ENCODE measurements at places on chromosomes 2 and 18. TPM values are rescaled to one million over a fixed set of nuclear protein-coding genes. Genes with fewer than 3 reads are reported as not detected.

DNA sequence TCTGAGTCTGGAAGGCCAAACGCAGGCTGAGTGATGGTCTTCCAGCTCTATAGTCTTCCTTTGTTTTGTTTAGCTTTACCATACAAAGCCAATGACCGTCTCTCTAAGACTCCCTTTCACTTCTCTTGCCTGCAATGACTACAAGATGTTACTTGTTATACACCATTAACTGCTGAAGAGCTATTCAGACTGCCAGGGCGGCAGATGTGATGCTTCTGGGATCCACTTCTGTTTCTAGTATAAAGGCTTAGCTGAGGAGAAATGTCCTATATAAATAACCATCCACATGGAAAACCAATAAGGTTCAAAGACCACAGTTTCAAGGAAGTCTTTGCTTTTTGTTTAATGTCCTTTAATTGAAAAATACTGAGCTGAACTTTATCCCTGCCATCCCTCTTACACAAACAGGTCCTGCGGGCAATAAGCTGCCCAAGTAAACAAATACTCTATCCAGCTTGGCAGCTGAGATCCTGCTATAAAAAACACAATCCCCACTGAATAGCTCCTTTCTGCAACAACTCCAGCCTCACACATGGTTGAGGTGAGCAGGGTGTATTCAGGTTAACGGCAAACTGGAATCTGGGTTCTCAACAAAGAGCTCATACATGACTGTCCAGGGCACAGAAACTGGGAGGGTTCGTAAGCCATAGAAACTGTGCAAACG lies 124.6 kb downstream of the VIT start:
- no peak for DNase-seq

- peak; percentile 50 for DNase-seq
Measured at GRCh38 chr2:176072951-176073904, 10.5 kb downstream of the EVX2 start.

- no peak for DNase-seq
Measured at GRCh38 chr2:112824694-112825085, 11.9 kb downstream of the IL1B start.

The DPYSL5 gene
- total RNA-seq, result 93.5 TPM

The TEKT4 gene
- total RNA-seq, result not detected

DNA sequence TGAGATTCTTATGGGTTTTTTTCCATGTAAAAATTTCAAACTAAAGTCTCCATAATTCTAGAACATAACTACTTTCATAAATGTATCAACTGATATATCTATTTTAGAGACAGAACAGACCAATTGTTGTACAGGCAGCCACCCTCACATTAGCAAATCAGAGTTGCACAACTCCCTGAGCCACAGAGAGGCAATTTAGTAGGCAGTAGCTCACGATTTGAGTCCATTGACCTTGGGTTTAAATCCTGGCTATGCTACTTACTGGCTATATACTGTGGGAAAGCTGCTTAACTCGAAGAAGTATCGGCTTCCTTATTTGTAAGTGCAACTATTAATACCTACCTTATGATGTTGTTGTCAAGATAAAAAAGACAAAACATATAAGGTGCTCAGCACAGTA lies 16.2 kb downstream of the MTIF2 start:
- DNase-seq, result no peak

The ACMSD gene
- total RNA-seq, result not detected

The DPP4 gene
- total RNA-seq, result 0.49 TPM

The SNTG2 gene
- 5.5 TPM for total RNA-seq

DNA sequence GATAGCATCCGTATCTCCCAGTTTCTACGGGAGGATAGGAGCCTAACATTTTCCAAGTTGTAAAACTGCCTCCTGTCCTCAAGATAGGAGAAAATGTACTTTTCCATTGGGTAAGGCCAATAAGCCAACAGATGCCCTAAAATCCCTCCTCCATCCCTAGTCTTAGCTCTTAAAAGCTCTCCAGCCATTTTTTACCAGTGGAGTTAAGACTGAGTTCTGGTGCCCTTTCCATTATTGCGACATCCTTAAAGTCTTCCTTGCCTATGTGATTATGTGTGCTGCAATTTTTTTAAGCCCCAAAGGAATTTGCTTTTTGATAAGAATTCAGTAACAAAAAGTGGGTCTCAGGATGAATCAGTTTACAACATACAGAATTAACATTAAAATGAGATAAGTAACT lies 33.0 kb downstream of the LINC00305 start:
- DNase-seq, result no peak

DNA sequence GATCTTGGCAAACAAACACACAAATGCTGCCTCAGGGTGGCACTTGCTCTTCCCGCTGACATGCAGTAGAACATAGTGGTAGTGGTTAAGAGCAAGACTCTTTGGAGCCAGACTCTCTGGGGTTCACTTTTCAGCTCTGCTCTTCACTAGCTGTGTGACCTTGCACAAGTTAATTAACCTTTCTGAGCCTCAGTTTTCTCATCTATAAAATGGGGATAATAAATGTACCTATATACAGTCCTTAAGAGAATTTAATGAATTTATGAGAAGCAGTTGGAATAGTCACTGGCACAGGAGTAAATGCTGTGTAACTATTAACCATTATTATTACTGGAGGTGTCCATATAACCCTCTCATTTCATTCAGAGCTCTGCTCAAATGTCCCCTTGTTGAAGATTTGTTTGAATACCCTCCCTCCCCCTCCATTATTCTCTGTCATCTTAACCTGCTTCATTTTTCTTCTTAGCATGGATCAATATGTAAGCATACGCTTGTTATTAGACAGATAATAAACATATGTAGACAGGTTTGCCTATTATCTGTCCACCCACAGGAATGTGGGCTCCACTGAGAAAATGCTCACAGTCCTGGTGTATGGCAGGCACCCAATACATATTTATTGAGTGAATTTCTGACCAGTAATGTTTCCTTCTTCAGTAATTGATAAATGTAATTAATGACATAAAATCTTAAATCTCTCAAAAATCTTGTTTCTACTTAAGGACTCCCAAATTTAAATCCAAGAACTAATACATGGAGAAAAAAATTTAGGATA lies 64.5 kb downstream of the TSPYL6 start:
- no peak for DNase-seq

- DNase-seq, result no peak
Measured at GRCh38 chr2:72533765-72534164, 292.1 kb downstream of the EXOC6B start.

- no peak for DNase-seq
Measured at GRCh38 chr18:26473672-26474071, 74.7 kb downstream of the KCTD1 start.

The ATP6V1B1 gene
- 0.99 TPM for total RNA-seq

The GALNT3 gene
- 0.65 TPM for total RNA-seq

The KLF11 gene
- total RNA-seq, result 9.6 TPM

DNA sequence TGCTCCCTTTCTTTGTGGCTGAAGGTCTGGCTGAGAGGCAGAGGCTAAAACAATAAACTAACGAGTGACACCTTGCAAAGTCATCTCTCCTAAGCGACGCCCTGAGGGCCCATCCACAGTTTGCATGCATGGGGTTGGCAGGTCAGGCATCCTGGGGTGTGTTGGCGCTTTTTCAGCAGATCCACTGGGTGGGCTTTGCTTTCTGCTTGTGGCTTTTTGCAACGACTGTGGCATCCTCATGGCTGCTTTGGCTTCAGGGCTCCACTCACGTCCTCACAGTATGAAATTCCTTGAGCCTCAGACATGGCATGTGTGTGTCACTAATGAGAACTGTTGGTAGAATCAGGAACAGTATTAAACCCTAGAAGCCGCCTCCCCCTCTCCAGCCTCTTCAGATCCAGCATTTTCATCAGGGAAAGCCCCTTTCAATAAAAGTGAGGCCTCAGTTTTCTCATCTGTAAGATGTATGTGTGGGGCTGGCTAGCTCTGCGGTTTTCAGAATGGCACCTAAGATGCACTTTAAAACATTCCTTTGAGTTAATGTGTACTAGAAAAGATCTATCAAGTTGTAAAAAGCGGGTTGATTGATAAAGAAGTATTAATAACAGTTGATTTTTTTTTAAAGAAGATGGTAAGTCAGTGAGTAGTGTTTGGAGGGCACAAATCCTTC lies 72.5 kb downstream of the SH3BP4 start:
- DNase-seq, result peak; percentile 16

The PARD3B gene
- 2.0 TPM for total RNA-seq

The ZSWIM2 gene
- 0.39 TPM for total RNA-seq
